ENCODE measurements at places on chromosomes 6 and 20. TPM values are rescaled to one million over a fixed set of nuclear protein-coding genes. Genes with fewer than 3 reads are reported as not detected.

- DNase-seq = no peak
Measured at GRCh38 chr6:115131709-115132490, 789.1 kb upstream of the HS3ST5 start.

DNA sequence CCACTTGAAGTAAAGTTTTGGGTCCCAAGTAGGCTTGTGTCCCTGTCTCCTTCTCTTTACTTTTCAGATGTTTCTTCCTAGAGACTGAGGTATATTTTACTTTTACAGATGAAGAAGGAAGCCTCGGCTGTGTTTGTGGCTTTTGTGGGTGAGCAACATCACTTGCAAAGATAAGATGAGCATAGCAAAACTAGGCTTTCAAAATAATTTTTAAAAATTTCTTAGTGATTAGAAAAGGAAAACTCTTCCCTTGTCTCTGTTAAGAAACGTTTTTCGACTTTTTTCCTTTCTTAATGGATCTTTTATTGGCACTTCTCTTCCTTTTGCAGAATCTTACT, 7.6 kb downstream of the PTPN1 start:
- no peak for DNase-seq

DNA sequence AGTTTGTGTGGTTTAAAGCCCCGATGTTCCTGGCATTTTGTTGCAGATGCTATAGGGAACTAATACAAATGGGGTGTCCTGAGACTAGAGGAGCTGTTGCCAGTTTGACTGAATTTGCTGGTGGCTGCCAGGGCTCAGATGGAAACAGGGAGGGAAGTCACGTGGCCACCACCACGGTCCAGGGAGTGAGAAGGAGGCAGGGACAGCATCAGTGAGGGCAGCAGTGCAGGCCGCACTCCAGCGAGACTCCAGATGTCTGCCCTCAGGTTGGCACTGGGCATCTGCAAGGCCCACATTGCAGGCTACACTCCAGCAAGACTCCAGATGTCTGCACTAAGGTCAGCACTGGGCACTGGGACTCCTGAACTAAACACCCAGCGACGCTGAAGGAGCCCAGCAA, 86.2 kb downstream of the RAMACL start:
- no peak for DNase-seq

GRCh38 chr20:49245921-49246740, 26.9 kb downstream of the DDX27 start:
- peak; percentile 42 for DNase-seq

- no peak for DNase-seq
Measured at GRCh38 chr20:57281900-57282299, 15.5 kb upstream of the BMP7 start.

- peak; percentile 88 for DNase-seq
Measured at GRCh38 chr6:3001773-3002293, 2.1 kb downstream of the NQO2 start.

GRCh38 chr6:167689278-167689677, 137.4 kb upstream of the AFDN start:
- DNase-seq = no peak

GRCh38 chr20:51067792-51068191, 44.9 kb upstream of the KCNG1 start:
- DNase-seq = no peak

DNA sequence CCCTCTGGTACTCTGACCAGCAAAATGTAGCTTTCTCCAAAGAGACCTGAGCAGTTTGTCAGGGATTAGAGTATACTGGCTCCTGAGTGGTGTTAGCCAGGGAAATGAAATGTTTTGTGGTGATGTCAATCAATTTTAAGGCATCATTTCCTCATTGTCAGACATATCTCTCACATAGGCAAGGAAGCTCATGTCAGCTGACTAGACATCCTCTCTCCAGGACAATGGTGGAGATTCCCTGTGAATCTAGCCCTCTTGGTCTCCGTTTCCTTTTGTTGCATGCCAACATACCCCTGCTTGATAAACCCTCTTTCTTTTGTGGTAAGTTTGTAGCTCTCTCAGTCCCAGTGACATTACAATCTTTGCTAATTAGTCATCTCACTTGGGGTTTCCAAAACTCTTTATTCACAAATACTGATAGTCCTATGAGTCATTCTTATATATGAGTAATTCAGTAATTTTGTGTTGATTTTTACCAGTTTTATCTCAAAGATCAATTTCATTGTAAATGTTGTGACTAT, 135.6 kb upstream of the PTPRK start:
- DNase-seq = no peak

DNA sequence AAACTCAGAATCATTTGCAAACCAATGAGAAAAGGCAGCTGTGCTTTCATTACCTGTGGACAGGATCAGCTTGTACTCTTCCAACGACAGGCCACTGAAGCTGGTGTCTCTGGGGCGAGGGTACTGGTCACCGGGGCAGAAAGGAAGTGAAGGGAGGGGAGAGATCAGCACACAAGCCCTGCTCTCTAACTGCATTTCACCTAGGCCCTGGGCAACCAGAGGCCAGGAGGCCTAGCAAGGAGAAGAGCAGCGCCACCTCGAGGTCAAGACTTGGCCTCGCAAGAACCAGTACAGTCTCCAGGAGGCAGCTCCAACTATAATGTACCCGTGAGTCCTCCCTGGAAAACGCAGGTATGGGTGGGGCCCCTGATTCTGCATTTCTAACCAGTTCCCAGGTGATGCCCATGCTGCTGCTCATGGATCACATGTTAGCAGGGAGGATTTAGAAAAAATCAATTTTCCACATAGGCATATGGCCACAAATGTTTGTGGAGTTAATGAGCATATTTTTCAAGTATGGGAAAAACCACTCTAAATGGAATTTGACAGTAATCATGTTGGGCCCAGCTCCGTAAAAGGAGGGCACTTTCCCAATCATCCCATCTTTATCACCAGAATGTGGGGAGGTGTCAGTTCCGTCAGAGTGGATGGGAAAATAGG, 11.0 kb downstream of the UQCC2 start:
- DNase-seq = peak; percentile 75

DNA sequence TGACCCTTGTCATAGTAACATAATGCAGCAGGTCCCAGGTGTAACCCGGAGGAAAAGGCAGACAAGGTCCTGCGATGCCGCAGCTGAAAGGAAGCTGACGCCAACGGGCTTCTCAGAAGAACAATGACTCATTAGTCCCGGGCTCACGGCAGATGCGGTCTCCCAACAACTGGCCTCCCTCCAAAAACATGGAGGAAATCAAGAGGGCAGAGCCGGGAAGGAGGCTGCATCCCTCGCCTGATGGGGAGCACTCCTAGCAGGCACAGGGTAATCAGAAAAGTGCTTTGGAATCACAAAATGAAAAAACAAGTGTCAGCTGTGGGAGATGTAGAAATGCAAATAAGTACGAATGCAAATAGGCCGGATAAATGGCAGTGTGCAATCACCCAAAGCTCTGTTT, 165.2 kb upstream of the AGPAT4 start:
- DNase-seq = peak; percentile 44

GRCh38 chr6:29537714-29538403, 21.7 kb downstream of the UBD start:
- DNase-seq = no peak

DNA sequence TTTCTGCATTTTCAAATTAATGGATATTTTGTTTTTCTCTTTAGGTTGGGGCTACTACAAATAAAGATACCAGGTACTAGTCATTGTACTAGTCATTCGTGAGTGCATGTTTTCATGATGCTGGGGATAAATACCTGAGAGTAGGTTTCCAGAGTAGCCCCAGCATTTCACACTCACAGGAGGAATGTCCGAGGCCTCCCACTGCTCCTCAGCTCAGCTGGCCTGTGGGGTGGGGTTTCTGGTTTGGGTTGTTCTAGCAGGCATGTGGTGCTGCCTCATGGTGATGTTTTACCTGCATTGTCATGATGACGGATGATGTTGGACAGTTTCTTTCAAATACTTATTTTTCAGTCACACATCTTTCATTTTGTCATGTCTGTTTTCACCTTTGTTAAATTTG, 144.5 kb downstream of the SMOC2 start:
- no peak for DNase-seq

DNA sequence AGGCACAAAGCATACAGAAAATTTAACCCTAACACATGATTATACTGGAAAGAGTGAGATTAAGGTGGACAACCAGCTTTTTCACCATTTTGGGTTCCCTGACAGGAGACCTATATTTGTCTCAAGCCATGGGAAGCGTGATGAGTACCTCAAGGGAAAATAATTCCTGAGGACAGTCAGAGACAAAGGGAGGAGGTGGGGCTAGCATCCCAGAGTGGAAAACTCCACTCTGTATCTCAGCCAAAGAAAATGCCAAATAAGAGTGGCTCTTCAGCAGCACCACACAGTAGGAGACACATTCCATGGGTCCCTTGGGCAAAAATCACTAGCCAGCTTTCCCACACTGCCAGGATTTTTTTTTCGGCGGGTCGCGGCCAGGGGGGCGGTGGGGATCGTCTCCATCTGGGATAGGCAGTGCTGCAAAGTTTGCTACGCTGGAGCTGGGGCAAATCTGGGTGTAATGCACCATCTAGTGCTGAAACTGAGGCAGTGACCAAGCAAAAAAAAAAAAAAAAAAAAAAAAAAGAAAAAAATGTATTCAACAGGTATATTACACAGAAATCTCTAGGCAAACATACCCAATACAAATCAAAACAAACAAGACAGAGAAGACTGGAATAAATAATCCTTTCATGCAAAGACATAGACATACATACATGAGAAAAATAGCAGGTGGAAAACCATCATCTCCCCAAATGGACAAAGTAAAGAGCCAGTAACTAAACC, 77.3 kb upstream of the SLC35F1 start:
- no peak for DNase-seq

GRCh38 chr6:30837870-30838269, 46.4 kb upstream of the DDR1 start:
- DNase-seq = no peak

- no peak for DNase-seq
Measured at GRCh38 chr6:124955108-124955856, 7.0 kb upstream of the RNF217 start.

DNA sequence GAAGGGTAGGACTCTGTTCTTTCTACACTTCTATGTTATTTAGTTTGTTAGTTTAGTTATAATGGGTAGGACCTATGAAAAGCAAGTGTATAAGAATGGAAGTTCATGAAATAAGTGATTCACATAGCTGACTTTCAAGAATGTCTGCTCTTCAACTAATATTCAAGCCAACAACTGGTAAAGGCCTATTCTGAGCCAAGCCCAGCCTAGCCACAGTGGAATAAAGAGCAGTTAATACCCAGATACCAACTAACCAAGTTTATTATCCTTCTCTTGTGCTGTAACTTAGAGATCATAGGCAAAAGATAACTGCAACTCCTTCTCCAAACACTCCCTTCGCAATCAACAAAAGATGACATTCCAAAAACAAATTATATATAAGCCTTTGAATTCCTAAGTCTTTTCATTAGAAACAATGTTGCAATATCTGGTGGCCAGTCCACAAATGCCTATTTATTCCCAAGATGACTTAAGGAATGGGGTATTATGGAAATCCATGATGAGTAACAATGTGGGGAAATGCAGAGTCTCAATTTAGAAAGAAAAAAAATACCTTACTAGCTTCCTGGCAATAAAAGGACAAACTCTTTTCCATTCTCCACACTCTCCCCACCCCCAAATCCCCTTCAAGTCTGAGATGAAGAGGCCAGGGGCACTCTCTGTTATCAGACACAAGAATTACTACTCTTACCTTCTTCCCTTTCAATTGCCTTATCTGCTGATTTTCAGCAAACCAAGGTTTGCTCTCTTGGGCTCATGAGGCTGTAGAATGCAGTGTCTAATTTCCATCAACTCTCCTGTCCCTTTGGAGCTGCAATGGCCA, 27.4 kb downstream of the BTBD9 start:
- DNase-seq = no peak

GRCh38 chr6:24631671-24632070, 14.3 kb downstream of the KIAA0319 start:
- no peak for DNase-seq

- no peak for DNase-seq
Measured at GRCh38 chr20:63323357-63323981, 30.5 kb downstream of the COL20A1 start.

GRCh38 chr20:43188861-43189553, 699 bp downstream of the PTPRT start:
- no peak for DNase-seq

DNA sequence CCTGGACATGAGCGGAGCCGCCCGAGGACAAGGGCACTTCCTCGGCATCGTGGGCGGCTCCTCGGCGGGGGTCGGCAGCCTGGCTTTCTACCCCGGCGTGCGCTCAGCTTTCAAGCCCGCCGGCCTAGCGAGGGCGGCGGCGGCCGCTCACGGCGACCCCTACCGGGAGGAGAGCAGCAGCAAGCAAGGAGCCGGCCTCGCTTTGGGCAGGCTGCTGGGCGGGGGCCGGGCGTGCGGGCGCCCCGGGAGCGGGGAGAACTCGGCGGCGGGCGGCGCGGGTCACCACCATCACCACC, 6.7 kb downstream of the PRDM13 start:
- DNase-seq = no peak

GRCh38 chr6:119119989-119120388, 41.5 kb upstream of the FAM184A start:
- no peak for DNase-seq

- DNase-seq = no peak
Measured at GRCh38 chr20:36154700-36155628, at the start of gene EPB41L1. TSS of gene EPB41L1 (plus strand) at chr20:36154740. CDS start at chr20:36173778, 19,038 bp downstream.

DNA sequence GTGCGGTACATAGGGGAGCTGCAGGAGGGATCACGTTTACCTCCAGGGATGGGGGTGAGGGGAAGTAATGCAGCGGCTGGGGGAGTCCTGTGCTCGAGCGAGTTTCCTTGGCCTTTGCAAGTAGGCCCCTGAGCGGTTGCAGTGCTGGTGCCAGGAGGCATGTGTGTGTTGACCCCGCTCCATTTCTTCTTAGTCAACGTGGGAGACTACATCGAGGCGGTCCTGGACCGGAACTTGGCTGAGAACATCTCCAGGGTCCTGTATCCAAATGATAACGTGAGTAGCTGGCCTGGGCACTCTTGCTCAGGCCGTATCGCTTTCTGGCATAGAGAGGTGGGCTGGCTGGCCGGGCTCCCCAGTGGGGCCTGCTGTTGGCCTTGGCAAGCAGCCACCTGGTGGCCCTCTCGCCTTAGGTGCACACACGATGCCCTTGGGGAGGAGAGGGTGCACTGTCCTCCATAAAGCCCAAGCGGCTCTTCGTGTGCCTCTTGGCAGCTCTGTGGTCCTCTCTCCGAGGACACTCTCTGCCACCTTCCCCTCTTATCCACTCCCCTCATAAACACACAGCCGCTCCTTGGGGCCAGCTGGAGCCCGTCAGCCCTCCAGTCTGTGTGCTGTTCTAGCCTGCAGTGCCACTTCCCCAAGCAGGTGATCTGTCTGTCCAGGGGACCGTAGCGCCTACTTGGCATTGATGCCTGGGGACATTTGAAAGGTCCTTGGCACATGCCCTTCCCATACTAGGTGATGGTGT, 29.3 kb downstream of the PYGB start:
- no peak for DNase-seq

GRCh38 chr6:157712585-157713295, 110.3 kb upstream of the SNX9 start:
- no peak for DNase-seq

- DNase-seq = no peak
Measured at GRCh38 chr6:53888931-53889330, 94.1 kb downstream of the LRRC1 start.

NKAIN2 gene
- total RNA-seq = 3.7 TPM

SLC35D3 gene
- total RNA-seq = not detected

ERVFRD-1 gene
- not detected for total RNA-seq

FRMD1 gene
- total RNA-seq = not detected

MICB gene
- 6.8 TPM for total RNA-seq

DCDC2 gene
- 0.05 TPM for total RNA-seq

LHFPL5 gene
- not detected for total RNA-seq
